ENCODE measurements at places on chromosomes 12 and 14.

- DNase-seq = peak; percentile 26
These were observed 18.5 kb downstream of the EMP1 start for GRCh38 chr12:13215056-13215455.

DNA sequence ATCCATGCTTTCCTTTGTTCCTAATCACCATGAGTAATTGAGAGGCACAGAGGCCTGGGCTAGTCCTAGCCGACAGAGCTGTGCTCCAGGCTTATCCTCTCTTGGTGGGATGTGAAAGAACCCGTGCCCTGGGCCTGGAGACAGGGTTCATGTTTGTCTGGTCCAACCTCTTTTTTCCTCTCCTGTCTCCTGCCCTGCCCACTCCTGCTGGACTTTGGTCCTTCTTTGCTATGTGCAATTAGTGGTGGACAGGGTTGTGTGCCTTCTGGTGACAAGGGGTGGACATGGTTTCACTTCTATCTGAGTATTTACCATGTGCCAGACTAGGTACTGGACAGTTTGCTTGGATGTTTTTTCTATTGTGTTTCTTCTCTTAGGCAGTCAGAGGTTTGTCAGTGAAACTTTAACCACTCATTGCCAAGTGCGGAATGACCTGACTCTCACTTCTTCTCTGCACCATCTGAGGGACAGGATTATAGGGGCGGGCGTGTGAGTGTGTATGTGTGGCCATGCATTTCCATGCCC, 126.1 kb downstream of the SMOC1 start:
- DNase-seq = no peak

DNA sequence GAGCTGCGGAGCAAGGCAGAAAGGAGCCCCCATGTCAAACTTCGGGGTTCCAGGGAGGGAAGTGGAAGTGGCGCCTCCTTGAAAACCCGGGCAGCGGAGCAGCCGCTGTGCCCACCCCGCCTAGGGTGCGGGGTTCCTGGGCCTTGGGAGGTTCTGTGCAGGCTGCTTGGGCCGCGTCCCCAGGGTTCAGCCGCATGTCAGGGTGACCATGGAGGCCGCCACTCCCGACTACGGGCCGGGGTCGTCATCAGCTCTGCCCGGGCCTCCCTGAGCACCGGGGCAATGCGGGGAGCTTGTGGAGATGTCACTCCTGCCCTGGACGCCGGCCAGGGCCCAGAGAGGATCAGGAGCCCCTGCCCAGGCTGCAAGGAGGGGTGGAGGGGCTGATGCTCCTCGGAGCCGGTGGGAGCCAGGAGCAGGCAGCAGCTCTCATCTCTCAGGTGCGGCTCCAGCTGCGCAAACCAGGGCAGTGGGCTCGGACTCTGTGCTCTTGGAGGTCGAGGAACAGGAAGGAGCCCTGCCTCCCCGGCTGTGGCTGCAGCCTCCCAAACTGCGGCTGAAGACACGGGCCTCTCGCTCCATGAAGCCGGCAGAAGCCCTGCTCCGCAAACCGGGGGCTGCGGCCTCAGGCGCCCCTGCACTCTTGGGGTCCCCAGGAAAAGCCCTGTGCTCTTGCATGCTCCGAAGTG, 1286.5 kb downstream of the TMEM121 start:
- DNase-seq = no peak

GRCh38 chr12:5479761-5480160, 47.9 kb downstream of the NTF3 start:
- no peak for DNase-seq

- DNase-seq = no peak
These were observed 13.9 kb downstream of the PELI2 start for GRCh38 chr14:56131865-56132833.

DNA sequence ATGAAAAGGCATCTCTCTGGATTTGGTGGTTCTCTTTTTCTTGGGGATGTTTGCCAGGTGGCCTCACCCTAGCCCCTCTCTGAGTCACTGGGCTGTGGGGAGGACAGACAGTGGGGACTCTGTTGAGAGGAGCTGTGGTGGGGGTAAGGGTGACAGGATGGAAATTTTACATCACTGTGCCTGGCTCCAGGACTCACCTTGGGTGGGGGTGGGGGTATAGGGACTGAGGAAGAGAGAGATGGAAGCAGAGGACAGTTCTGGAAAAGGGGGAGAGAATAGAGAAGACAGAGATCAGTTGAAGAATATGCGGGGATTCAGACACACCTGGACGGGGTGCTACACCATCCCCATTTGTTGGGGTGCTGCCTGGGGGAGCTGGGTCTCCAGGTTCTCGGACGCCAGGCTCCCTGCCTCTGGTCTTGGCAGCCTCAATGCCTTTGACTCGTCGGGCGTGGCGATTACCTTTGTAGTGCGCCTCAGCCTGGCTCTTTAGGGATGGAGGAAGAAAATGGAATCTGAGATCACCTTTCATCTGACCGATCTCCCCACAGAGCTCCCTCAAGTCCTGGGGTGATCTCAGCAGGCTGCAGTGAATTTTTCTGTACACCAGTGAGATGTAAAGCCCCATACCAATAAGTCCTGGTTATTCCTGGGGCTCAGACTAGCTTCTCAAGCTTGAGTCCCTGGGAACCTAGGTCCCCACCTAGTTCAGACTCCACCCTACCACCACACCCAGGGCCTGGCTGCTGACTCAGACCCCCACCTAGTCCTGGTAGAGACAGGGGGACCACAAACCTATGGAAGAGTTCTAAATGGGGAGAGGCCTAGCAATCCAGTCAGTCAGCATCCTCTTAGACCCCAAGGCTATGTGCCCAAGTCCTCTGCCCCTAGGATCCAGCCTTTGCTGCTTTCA, 9.6 kb upstream of the GPR84 start:
- no peak for DNase-seq

DNA sequence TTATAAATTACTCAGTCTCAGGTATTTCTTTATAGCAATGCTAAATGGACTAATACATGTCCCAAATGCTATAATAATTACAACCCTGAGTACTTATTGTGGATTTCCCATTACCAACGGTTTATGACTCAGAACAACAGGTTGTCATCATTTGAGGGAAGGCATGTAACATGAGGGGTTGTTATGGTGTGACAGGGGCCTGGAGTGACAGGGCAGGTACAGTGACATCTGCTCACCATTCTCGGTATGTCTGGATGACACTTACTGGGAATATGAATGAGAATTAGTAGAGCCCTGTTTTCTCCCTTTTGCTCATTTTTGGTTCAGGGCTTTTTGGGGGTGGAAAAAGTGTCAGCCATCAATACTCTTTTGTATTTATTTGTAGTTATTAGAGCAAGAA, 36.2 kb upstream of the FERMT2 start:
- no peak for DNase-seq

- DNase-seq = no peak
These were observed 455.4 kb upstream of the DCN start for GRCh38 chr12:91637789-91638624.

- DNase-seq = no peak
These were observed 12.6 kb downstream of the GIT2 start for GRCh38 chr12:109983432-109984142.

DNA sequence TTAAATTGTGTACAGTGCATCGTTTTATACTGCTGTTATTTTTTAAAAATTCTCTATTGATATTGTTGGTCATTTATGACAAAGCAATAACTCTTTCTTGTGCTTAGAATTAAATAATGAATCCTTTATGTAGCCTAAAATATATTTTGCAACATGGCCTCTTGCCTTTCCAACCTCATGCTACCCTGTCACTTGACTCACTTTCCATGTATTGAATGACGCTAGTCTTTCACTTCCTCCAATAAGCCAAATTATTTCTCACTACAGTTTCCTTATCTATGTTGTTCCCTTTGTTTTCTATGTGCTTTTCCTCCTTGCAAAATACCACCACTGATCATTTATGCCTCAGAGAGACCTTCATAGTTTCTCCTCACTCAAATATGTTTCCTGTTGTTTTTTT, 16.3 kb upstream of the EPYC start:
- DNase-seq = no peak

- no peak for DNase-seq
These were observed 33.4 kb downstream of the FNTB start for GRCh38 chr14:65019944-65020566.

GRCh38 chr12:67645601-67646000, 2.9 kb upstream of the DYRK2 start:
- DNase-seq = no peak

DNA sequence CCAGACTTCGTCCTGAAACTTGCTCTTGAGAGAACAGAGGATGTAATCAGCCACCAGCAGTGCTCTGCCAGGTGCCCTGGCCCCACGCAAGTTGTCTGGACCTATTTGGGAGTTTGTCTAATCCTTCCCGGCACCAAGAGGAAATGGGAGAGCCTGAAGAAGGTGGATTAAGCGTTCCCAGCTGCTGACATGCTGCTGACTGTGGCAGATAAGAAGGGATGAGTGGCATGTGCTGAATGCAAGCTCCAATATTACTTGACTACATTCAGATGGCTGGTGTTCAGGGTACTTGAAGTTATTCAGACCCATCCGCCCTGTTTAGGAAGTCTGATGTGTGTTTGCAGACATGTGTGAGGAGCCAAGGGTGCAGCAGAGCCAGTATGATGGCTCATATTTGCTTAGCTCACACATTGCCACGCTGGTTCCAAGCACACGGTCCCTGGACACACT, 440.6 kb upstream of the CCDC196 start:
- DNase-seq = no peak

DNA sequence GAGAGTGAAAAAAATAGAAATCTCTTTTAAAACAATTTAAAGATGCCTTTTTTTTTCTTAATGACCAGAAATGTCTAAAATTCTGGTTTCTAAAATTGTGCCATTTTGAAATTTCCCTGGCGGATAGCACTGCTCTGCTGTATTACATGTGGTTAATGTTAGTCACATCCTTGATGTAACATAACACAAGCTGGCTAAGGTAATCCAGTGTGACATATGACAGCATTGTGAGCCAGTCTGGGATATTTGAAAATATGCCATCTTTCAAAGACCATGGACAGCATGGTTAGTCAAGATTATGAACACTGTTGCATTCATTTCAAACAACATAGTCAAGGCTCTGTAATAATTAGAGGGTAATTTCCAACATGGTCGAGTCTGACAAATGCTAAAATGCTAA, 133.2 kb downstream of the ALX1 start:
- no peak for DNase-seq

GRCh38 chr12:119679490-119679889, 11.6 kb downstream of the PRKAB1 start:
- no peak for DNase-seq

GRCh38 chr12:5192726-5193125, 149.0 kb downstream of the KCNA5 start:
- DNase-seq = no peak

- DNase-seq = no peak
These were observed 123.9 kb downstream of the TMTC2 start for GRCh38 chr12:82810568-82810967.

GRCh38 chr14:104576232-104576969, 3.2 kb upstream of the C14orf180 start:
- no peak for DNase-seq

DNA sequence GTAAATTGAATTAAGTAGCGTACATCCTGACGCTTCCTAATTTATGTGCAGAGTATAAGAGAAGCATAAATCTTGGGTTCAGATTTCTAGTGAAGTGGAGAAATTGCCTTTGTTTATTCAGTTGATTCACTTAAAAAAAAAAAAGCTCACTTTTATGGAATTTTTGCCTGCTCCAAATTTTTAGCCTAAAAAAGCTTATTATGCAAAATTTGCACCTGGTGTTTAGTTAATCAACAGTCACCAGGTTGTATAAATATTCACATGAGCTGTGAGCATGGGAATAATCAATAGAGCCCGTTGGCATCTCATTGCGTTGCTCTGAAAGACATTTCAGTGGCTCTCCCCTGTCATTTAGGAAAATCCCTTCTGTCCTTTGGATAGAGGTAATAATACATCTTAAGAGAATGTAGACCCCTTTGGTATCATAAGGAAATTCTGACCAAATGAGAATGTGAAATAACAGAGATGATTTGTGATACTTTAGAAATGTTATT, 132.4 kb downstream of the SRGAP1 start:
- no peak for DNase-seq

- no peak for DNase-seq
These were observed 14.7 kb upstream of the SLC25A3 start for GRCh38 chr12:98578821-98579220.

DNA sequence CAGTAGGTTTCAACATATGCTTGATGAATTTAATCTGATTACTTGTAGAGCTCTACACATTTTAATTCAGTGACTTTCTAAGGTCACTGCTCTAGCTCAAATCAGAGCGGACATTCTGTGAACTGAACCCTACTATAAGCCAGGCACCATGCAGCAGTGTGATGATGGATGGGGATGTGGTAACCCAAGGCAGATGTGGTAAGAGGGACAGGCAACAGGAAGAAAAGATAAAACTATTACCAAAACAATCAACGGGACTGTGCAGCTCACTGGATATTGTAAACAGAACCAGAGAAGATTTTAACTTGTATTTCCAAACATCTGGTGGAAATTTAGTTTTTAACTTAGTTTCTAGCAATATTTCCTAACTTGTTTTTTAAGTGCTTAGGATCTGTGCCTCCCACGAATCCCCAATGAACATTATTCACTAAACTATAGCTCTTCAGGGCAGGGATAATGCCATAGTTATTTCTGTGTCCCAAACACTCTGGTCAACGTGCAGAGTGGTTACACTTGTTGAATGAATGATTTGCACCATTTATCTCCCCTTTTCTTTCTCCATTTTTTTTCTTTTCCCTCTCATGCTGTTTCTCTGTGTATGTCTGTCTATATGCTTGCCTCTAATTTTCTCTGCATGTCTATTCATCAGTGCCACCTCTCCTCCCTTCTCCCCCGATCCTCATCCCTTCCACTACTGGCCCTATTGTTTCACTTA, 3.0 kb downstream of the ERO1A start:
- DNase-seq = no peak

- DNase-seq = no peak
These were observed 949.9 kb downstream of the LRFN5 start for GRCh38 chr14:42556551-42556950.

GRCh38 chr12:52428121-52428520, 6.0 kb downstream of the KRT75 start:
- DNase-seq = no peak

DNA sequence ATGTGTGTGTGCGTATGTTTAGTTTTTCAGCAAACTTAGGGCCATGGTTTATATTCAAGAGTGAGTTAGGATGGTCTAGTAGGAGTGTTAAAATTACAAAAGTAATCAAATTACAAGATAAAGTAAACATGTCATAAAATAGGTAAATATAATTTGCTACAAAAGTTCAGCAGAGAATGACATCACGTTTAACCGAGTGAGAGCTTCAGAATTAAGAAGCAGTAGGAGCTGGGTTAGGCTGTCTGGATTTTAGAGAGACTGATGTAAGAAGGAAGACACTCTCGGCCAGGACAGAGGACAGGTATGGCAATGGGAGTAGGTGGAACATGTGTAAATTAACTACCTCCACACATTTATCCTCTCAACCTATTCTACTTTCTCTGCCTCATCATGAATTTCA, 11.6 kb upstream of the MGST1 start:
- DNase-seq = no peak
